Fibroblast of skin of right biceps (primary cell): ENCODE measurements at places on chromosomes 12 and 14.

GRCh38 chr12:67853204-67853603 lies 136.0 kb upstream of the IFNG-AS1 start:
- DNase-seq: peak; percentile 66

GRCh38 chr14:68263563-68264259 lies 444.1 kb downstream of the RAD51B start:
- peak; percentile 70 for DNase-seq

GRCh38 chr12:89414851-89415250 lies 62.5 kb upstream of the DUSP6 start:
- DNase-seq: peak; percentile 82

DNA sequence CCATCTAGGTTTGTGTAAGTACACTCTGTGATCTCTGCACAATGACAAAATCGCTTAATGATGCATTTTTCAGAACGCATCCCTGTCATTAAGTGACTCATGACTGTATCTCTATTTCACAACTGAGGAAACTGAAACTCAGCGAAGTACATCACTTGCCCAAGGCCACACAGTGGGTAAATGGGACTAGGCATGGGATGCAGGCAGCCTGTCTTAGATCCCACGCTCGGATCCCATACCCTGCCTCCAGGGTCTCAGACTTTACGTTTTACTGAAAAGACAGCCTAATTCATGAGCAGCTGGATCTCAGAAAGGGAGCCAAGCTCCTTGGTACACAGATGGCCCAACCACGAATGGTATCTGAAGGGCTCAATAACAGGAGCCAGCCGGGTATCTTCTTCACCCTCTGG lies 2.4 kb upstream of the MLEC start:
- DNase-seq: peak; percentile 21

DNA sequence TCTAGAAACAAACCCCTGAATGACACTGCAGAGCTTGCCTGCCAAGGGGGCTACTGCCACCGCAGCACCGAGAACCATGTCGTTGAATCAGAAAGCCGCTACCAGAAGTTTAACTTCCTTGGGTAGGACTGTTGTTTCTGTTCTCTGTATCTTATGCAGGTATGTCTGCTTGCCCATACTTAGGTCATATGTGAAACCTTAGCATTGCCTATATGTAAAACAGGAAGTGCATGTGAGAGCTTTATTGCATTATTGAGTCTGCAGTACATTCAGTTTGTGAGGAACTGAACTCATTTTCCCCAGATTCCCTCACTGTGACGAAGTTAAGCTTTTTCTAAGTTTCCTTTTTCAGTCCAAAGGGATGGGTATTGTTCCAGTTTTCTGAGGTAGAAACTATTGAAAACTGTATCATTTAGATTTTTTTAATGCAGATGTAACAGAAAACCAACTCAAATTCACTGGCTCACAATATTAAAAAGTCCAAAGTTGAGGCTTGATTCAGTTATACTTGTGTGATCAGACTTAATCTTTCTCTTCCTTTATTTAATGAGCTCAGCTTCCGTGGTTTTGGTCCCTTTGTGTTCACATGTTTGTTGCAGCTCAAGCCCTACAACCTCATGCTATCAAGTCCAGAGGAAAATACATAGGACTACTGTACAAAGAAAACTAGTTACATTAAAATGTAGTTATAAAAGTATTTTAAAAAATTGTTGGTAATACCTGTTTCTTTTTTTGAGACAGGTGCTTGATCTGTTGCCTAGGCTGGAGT lies 6.9 kb downstream of the FBXO34 start:
- no peak for DNase-seq

- DNase-seq: no peak
Measured at GRCh38 chr12:5505751-5506150, 73.8 kb downstream of the NTF3 start.

- no peak for DNase-seq
Measured at GRCh38 chr12:53005215-53005985, 856 bp upstream of the EIF4B start.

- DNase-seq: no peak
Measured at GRCh38 chr12:52216100-52216499, 16.9 kb upstream of the KRT7 start.

DNA sequence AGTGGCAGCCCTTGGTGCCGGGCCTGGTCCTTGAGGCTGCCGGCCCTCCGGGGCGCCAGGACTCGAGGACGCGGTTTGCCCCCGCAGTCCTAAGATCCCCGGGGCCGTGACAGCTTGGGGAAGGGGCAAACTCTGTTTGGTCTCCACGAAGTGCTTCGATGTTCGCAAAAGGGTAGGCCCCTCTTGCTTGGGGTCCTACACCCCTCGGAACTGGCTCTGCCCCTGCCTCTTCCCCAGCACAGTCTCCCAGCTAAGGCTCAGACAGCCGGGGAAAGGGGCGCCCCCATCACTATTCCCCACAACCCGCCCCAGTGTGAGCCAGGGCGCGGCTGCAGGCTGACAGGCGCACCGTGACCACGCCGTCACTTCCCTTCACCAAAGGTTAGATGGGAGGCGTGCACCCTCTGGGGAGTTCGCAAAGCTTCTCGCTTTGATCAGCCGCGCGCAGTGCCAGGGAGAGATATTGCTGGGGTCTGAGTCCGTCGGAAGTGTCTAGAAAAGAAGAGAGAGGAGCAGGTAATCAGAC lies 7.2 kb upstream of the OTX2 start:
- no peak for DNase-seq

DNA sequence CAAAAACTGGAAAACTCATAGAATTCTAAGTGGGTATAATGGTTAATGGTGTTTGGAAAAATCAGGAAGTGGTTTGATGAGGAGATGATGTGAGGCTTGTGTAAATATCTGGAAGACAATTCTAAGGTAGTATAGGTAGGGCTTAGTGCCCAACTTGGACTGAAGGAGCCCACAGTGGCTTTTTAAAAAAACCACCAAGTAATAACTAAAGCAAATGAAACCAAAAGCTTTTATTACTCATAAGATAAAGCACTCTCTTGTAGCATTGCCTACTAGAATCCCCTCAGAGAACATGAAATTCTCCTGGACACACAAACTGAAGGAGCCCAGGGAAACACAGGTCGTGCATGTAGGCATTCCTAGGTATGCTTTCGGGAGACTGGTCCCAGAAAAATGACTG lies 324.5 kb downstream of the NELL2 start:
- no peak for DNase-seq

- peak; percentile 7 for DNase-seq
Measured at GRCh38 chr12:28237423-28237822, 47.2 kb downstream of the CCDC91 start.

- DNase-seq: no peak
Measured at GRCh38 chr12:7496451-7496850, 7.1 kb downstream of the CD163 start.

DNA sequence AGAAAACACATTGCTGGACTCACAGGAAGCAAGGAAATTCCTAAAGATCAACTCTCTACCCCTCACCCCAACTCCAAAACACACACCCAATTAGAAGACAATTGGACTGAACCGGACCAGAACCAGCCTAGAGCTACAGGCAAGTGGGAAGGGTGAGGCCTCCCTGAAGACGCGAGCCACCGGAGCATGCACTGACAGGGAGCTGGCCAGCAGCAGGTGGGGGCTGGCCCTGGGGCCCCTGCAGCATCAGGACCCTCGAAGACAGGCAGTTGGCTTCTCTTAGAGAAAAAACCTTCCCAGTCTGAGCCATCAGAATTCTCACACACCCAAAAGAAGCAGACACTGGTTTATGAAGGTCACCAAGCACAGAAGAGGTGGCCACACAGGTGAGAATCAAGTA lies 209.5 kb upstream of the DIO3 start:
- no peak for DNase-seq

- DNase-seq: no peak
Measured at GRCh38 chr14:96584907-96585671, 82.9 kb downstream of the PAPOLA start.

- no peak for DNase-seq
Measured at GRCh38 chr12:21354641-21355040, 18.1 kb upstream of the IAPP start.

- DNase-seq: peak; percentile 44
Measured at GRCh38 chr14:60331201-60332045, 82.4 kb downstream of the PPM1A start.

GRCh38 chr12:80625901-80626300 lies 81.5 kb upstream of the MYF6 start:
- no peak for DNase-seq

DNA sequence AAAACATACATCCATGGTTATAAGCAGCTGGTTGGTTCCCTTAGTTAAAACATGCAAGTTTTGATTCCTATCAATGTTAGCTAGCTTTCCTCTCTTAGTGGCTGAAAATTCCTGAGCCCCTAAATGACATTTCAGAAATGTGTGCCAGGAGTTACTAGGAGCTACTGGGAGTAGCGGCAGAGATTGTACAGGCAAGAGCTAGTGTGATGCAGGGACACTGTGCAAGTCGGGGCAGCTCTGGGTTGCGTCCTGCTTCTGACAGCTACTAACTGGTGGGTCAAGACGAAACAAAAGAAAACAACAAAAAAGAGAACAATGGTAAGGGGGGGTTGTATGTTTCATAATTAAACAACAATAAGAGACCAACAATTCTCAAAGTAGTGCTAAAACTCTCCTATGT lies 35.4 kb downstream of the LRIG3 start:
- no peak for DNase-seq

GRCh38 chr14:92558319-92558718 lies 44.7 kb downstream of the RIN3 start:
- DNase-seq: no peak

DNA sequence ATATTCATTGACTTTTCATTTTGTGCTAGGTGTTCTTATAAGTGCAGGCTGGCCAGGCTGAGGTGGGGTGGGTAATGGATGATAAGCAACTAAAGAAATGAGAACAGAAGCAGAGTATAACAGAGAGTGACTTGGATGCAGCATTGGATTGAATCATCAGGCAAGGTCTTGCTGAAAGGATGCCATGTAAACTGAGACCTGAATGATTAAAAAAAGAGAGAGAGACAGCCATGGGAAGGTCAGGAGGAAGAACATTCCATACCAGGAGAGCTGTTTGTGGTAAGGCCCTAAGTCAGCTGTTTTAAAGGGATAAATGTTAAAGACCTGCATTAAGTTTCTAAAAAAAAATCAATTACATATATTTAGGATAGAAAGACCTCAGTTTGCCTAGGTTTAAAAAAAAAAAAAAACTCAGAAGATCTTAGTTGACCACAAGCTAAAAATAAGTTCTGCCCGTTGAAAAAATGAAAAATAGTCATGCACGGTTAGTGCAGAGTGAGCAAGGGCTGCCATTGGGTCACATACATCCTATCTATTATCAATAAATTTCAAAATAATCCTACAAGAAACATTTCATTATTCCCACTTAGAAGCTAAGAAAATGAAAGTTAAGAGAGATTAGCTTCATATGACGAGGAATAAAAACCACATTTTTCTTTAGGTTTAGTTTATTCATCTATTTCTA lies 37.2 kb downstream of the IFNG start:
- DNase-seq: peak; percentile 37

DNA sequence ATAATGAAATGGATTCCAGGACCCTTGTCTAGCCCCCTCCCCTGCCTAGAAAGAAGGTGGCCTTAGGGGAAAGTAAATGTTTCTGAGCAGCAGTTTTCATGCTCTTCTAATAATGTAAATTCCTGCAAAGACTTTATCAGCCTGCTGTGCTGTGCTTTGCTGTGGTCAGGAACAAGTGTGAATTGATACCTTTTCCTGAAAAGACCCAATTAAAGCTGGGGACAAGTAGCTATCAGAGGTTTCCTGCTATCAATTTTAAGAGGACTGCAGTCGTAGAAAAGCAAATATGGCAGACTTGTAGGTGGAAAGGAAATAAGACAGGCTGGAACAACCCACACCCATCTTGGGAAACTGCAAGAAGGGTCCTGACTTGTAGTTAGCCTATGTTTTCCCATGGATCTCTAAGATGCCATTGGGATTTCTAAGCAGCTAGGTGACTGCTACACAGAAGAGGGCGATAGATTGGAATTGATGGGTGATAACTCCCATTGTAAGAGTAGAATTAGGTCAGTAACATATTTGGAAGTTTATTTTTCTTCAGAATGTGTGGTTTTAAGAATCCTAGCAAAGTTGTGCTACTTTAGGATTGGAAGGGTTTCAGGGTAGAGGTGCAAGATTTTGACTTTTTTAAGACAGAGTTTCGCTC lies 3.1 kb downstream of the DYNLL1 start:
- no peak for DNase-seq

DNA sequence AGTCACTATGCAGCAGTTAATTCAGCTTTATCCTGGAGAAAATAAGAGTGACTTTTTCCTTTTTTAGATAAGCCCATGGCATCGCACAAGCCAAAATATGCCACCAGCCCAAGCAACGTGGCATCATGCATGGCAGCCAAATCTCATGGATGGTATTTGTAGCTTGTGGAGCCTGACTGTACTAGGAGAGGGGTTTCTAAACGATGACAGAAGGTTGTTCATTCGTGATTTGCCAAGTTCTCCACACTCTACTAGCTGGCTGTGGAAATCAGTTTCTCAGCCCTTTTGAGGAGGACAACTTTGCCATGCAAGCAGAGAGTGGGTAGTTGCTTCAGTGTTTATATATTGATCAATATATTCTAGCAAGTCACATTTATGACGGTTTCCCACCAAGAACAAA lies 41.4 kb upstream of the ATXN2 start:
- no peak for DNase-seq

- DNase-seq: peak; percentile 31
Measured at GRCh38 chr14:90624732-90625400, 191.4 kb downstream of the TTC7B start.

DNA sequence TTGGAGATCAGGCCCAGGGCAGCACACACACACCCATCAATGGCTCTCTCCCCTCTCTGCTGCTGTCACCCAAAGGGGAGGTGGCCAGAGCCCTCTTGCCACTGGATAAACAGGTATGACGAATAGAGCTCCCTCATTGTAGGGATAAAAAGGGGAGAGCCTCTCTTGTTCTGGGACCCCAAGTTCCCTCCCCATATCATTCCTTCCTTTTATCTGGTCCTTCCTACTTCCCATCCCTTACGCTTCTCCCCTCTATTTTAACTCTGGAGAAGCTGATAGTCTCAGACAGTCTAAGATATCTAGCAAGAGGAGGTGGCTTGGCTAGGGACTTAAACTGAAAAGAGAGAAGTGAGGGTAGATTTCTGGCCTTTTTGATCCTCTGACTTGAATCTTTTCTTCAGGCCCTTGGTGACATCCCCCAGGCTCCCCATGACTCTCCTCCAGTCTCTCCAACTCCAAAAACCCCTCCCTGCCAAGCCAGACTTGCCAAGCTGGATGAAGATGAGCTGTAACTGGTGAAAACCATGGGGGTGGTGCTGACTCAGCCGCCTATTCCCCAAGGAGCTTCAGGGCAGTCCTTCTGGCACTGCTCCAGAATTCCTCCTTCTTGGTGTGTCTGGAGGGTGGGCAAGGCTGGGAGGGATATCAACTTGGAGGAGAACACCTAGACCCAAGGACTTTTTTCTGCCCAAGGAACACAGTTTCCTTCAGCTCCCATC lies 5.3 kb downstream of the ARHGEF25 start:
- DNase-seq: peak; percentile 77
